Activated CD8-positive, alpha-beta memory T cell treated with anti-CD3 and anti-CD28 coated beads for 1 hour (primary cell): ENCODE measurements at places on chromosomes 7 and 10.

GRCh38 chr10:76463111-76463510 is 1031.7 kb downstream of the LRMDA start:
- DNase-seq, result no peak

GRCh38 chr10:103969436-103969835 is 2.5 kb downstream of the SLK start:
- no peak for DNase-seq

DNA sequence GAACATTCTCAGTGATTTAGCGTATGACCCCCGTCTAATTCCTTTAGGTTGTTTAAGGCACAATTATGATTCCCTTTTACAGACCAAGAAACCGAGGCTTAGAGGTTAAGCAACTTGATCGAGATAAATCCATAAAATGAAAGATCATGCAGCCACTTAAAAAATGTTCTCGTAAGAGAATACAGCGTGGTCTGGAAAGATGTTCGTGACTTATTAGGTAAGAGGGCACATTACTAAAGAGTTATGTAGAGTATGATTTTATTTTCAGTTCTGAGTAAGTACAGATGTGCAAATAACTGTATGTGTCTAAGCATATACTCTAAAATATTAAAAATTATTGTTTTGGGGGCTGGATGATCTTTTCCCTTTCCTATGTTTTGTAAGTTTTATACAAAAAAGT is 575.1 kb downstream of the PARD3 start:
- no peak for DNase-seq

GRCh38 chr10:81532403-81532802 is 342.6 kb upstream of the NRG3 start:
- no peak for DNase-seq

- no peak for DNase-seq
Measured at GRCh38 chr10:93364966-93365365, 117.2 kb downstream of the MYOF start.

- DNase-seq, result no peak
Measured at GRCh38 chr10:77252380-77253146, 385.0 kb downstream of the KCNMA1 start.

DNA sequence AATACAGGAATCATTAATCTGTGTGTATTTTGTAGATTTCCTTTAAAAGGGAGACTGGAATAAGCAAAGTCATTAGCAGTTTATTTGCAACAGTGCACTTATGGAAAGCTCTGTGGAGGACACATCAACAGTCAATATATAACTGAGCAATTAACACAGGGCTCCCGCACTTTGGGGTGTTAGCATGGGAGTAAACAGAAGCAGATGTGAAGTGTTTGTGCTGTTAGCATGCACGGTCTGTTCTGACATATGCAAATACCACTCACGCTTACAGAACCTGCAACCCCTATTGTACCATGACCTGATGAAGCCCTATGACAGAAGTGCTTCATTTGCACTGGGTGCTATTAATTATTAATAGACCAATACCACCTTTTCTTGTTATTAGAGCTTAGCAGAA is 118.9 kb downstream of the PPP1R3A start:
- no peak for DNase-seq

- DNase-seq, result no peak
Measured at GRCh38 chr10:27368706-27369105, 128.1 kb upstream of the ACBD5 start.

DNA sequence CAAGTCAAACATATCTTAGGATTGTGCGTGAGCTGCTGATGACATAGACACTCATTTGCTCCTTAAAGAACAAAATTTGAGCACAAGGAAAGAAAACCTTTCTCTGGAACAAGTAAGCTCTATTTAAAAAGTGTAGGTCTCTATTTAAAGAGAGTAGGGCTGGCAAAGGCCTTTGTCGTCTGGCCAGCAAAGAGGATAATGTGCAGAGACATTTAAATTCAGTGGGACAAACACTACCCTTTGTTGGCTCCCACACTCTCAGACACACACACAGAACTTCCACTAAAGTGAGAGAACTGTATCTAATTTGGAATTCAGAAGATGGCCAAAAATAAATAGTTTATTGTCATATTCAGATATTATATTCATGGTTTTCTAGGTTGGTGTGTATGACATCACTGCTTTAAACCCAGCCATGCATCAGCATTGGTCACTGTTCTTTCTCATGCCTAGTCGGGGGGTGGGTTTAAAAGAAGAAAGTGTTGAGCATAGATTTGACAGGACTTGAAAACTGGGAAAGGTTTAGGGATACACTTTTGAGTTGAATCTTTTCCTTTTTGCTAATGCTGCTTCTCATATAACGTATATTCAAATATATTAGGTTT is 49.5 kb upstream of the HDAC9 start:
- DNase-seq, result no peak

GRCh38 chr7:106247841-106248240 is 36.9 kb downstream of the NAMPT start:
- no peak for DNase-seq

DNA sequence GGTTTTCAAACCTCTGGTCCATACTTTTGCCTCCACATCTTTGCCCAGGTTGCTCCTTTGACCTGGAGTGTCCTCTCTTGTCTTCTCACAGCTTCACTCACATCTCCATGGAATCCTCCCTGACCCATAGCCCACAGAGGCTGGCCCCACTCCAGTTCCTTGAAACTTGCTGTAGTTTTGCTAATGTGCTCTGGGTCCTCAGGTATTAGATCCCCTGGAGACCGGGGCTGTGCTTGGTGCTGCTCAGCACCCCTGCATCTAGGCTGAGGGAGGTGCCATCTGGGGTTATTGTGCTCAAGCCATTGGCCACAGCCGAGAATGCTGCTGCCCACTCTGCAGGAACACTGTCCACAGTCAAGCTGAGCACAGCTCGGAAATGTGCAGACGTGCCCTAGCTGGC is 16.5 kb downstream of the KNDC1 start:
- no peak for DNase-seq

GRCh38 chr10:49762566-49762877 is 399 bp upstream of the OGDHL start:
- no peak for DNase-seq

DNA sequence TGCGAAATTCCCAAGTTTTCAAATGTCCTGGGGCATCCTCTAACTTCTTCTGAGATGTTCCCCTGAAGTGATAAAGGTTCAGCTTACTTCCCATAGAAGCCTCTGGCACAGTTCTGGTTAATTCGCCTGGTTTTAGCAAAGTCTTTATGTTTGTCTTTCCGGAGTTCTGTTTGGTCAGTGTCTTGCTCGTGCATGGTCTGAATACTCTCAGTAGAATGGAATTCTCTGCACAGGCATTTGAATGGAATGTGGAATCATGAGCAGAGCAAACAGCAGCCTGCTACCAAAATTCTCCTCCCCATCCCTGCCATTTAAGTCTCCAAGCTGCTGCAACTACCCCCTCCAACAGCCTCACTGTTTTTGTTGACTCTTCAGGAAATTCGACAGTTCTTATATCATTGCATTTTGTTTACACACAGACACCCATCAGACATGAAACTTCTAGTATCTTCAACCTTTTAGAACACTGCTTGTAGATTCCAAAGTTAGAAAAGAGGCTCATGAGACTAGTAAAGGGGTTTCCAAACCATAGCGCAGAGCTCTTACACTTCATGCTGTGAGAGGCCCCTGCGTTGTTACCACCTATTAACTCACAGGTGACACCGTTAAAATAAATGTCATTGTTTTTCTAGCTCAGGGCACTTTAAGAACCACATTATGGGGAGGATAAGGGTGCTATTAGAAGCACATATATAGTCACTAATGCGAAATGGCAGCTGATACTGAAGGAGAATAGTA is 129.7 kb downstream of the PLCE1 start:
- DNase-seq, result no peak

GRCh38 chr7:115099906-115100305 is 178.0 kb downstream of the MDFIC start:
- no peak for DNase-seq

DNA sequence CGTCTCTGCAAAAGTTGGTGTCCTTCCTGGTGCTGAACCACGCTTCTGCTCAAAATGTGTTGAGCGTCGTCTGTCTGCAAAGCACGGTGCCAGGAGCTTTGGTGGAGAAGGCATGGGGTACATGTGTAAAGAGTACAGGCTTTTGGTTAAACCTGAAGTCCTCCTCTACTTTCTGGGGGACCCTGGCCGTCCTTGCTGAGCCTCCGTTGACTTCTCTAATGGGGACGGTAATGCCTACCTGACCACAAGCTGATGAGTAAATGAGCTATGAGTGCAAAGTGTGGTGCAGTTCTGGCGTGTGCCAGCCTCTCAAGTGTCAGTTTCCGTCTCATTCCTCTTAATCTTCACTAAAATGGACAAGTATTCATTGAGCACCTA is 527 bp upstream of the HERPUD2 start:
- DNase-seq, result no peak

- no peak for DNase-seq
Measured at GRCh38 chr10:64486149-64486548, 964.9 kb downstream of the REEP3 start.

GRCh38 chr7:126041472-126041871 is 1111.8 kb upstream of the POT1 start:
- no peak for DNase-seq

GRCh38 chr7:15128716-15129115 is 226.2 kb upstream of the DGKB start:
- DNase-seq, result no peak

GRCh38 chr10:454860-455259 is 234.6 kb downstream of the DIP2C start:
- no peak for DNase-seq

GRCh38 chr10:51748959-51749358 is 49.6 kb upstream of the CSTF2T start:
- DNase-seq, result no peak

DNA sequence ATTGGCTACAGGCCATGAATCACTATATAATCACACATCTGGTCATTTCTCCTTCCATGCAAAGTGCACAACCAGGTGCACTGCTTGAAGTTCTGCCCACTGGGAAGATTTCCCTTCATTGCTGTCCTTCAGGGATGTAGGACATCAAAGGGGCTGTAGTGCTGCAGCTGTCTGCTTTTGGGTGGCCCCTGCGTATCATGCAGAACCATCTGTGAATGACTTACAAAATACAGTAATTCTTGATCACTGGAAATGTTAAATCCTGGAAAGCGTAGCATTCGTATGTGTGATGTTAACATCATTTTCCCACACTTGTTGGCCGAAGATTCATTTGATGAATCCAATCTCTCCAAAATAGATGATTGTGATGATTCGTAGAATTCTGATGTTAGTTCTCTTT is 22.4 kb downstream of the AKR1C3 start:
- no peak for DNase-seq

DNA sequence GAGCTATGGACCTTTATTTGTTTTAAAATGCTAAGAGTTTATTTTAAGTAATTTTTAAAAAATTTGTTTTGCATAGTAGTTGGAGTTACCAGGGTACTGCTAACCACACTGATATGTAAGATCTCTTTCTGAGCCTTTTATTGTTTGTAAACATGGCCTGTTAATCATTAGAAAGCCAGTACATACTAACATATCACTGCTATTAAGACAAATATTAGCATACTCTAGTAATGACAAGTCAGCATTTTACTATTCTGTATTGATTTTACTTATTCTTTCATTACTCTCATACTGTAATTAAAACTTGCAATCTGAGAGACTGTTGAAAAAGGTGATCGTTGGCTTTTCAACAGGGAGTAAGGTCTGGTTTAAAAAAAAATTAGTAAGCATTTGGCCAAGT is 66.7 kb downstream of the PTEN start:
- DNase-seq, result no peak

- no peak for DNase-seq
Measured at GRCh38 chr7:18906901-18907300, 210.5 kb downstream of the TWIST1 start.

DNA sequence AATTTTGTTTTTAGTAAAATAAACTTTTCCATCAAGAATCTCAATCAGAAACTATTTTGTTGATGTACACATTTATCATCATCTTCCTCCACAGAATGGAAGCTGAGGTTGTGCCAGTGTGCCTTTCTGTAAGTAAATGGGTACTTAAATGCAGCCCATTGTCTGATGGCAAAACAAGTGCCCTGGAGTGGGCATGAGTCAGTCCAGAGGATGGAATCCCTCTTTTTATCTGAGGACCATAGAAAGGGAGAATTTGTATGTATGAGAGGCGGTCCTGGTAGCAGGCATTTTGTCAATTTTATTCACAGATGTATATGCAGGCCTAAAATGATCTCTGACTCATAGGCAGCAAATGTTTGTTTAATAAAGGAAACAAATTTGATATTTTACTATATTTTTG is 102.1 kb upstream of the MAGI2 start:
- no peak for DNase-seq

DNA sequence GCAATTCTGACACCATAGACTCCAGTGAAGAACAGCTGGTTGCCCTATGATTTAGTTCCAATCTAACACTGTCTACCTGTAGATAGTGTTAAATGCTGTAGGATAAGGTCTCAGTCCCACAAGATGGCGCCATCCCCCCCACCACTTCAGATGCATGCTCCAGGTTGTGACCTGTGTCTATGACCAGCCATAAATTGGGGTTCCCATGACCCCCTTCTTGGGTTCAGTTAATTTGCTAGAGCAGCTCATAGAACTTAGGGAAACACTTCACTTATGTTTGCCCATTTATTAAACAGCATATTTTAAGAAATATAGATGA is 13.1 kb downstream of the CCSER2 start:
- no peak for DNase-seq

- no peak for DNase-seq
Measured at GRCh38 chr10:28939281-28940157, 262.2 kb downstream of the BAMBI start.

DNA sequence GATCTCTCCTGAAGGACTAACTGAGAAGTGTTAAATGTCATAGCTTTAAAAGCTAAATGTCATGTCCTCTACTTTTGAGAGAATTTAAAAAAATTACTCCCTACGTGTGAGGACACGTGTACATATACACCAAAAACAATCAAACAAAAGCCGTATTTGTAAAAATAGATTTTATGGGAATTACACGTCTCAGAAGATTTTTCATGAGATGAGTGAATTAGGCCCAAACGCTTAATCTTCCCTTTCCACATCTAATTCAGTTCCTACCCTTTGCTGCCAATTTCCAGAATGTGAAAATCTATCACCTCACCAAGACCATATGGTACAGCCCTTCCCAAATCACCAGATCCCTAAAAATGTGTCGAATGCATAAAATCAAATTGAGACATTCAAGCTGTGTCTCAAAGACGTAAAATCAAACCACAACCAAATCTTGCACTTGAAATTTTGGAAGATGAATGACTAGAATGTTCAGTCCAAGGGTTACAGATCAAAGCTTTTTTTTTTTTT is 1.0 kb upstream of the CTTNBP2 start:
- no peak for DNase-seq
